ENCODE measurements at places on chromosomes 1 and 21. TPM values are rescaled to one million over a fixed set of nuclear protein-coding genes. Genes with fewer than 3 reads are reported as not detected.
A peak's percentile ranks its signal among the peaks of the same experiment; 100 is the strongest.

The LINGO4 gene
- 0.50 TPM for total RNA-seq

DNA sequence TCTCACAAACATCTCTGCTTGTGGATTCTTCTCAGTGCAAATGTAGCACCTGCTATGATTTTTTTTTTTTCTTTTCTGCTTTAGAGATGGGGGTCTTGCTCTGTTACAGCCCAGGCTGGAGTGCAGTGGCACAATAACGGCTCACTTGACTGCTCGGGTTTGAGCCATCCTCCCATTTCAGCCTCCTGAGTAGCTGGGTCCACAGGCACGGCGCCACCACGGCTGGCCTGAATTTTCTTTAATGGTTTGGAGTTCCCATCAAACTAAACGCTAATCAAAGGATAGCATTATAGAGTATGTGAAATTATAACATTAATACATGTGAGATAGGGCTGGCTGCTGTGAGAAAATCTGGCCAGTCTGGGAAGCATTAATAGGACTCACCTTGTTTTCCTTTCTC lies 7.2 kb upstream of the PTGER3 start:
- no peak for DNase-seq

The CYYR1 gene
- not detected for total RNA-seq

The MTF1 gene
- 21.0 TPM for total RNA-seq

The DIO1 gene
- total RNA-seq = not detected

DNA sequence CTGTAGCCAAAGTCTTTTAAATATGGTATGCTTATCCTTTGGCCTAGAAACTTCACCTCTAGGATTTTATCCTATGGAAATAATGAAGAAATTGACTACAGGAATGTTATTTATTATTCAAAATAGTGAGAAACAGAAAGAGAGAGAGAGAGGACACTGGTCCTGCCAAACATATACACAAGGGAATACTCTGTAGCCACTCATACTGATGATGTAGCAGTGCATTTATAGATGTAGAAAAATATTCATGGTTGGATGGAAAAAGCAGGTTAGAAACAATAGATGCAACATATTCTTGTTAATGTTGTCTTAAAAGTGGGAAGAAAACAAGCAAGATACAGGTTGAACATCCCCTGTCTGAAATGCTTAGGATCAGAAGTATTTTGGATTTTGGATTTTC lies 22.2 kb upstream of the EPHB2 start:
- DNase-seq = no peak

DNA sequence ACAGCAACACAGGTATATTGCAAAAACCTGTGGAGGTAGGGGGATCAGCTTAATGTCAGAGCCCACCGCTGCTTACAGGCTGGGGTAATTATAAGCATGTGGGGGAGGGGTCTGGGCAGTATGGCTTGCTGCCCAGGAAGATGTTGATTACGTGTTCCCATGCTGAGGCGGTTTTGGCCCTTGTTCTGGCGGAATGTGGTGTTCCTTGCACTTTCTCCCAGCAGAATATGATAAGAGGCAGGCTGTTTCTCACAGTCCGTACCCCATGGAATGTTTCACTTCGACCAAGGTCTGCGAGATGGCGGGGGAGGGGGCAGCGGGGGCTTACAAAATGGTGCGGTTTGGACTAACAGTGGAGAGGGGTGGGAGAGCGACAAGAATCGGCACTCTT lies 9.8 kb upstream of the HPCAL4 start:
- DNase-seq = no peak

The DPYD gene
- 62.9 TPM for total RNA-seq

The STMN1 gene
- 1,022 TPM for total RNA-seq

- peak; percentile 22 for DNase-seq
Observed at GRCh38 chr1:116321766-116322175, 51.3 kb upstream of the ATP1A1 start.

The AMPD1 gene
- not detected for total RNA-seq

The GJC2 gene
- total RNA-seq = 0.62 TPM

GRCh38 chr1:67158401-67158800 lies 7.9 kb upstream of the IL23R start:
- DNase-seq = no peak

GRCh38 chr1:16092097-16092922 lies 18.9 kb upstream of the FAM131C start:
- no peak for DNase-seq

DNA sequence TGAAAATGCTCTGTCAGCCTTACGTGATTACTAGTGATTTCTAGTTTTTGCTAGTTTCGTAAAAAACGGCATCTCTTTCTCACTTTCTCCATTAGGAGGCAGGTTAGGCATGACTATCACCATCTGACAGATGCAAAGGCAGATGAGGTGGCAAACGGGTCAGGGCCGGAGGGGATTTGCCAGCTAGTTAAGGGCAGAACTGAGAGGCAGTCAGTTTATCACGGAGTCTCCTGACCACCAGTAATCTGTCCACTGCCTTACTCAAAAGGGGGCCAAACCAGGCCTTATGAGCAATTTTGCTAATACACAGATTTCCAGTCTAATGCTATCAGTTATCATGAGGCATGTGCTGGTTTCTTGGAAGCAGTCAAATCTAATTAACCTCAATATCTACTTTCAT lies 159.3 kb downstream of the TSEN15 start:
- no peak for DNase-seq

GRCh38 chr1:5882367-5883128 lies 109.7 kb downstream of the NPHP4 start:
- DNase-seq = no peak

The ANKRD45 gene
- total RNA-seq = not detected

- peak; percentile 37 for DNase-seq
Observed at GRCh38 chr1:1628754-1629429, 3.1 kb upstream of the MMP23B start.

The C1orf56 gene
- total RNA-seq = 1.3 TPM

The NUAK2 gene
- 12.1 TPM for total RNA-seq

The KLF17 gene
- total RNA-seq = not detected

DNA sequence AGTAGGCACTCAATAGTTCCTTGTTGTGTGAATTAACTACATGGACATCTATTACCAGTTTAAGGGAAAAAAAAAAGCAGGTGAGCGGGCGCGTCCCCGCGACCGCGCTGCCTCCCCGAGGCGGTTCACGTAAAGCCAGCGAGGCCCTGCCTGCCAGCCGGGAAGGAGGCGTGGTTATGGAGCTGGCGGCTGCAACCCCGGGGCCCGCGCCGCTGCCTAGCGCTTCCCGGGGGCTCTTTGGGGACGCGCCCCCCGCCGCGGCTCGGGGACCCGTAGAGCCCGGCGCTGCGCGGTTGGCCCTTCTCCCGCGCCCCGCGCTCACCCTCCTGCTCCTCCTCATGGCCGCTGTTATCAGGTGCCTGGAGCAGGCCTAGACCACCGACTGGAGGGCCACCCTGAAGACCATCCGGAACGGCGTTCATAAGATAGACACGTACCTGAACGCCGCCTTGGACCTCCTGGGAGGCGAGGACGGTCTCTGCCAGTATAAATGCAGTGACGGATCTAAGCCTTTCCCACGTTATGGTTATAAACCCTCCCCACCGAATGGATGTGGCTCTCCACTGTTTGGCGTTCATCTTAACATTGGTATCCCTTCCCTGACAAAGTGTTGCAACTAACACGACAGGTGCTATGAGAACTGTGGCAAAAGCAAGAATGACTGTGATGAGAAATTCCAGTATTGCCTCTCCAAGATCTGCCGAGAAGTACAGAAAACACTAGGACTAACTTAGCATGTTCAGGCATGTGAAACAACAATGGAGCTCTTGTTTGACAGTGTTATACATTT lies 2.6 kb upstream of the CC2D1B start:
- DNase-seq = peak; percentile 70

The LIN28A gene
- total RNA-seq = not detected

- no peak for DNase-seq
Observed at GRCh38 chr1:189513091-189513490, 964.6 kb downstream of the BRINP3 start.

The DENND2C gene
- 0.15 TPM for total RNA-seq

DNA sequence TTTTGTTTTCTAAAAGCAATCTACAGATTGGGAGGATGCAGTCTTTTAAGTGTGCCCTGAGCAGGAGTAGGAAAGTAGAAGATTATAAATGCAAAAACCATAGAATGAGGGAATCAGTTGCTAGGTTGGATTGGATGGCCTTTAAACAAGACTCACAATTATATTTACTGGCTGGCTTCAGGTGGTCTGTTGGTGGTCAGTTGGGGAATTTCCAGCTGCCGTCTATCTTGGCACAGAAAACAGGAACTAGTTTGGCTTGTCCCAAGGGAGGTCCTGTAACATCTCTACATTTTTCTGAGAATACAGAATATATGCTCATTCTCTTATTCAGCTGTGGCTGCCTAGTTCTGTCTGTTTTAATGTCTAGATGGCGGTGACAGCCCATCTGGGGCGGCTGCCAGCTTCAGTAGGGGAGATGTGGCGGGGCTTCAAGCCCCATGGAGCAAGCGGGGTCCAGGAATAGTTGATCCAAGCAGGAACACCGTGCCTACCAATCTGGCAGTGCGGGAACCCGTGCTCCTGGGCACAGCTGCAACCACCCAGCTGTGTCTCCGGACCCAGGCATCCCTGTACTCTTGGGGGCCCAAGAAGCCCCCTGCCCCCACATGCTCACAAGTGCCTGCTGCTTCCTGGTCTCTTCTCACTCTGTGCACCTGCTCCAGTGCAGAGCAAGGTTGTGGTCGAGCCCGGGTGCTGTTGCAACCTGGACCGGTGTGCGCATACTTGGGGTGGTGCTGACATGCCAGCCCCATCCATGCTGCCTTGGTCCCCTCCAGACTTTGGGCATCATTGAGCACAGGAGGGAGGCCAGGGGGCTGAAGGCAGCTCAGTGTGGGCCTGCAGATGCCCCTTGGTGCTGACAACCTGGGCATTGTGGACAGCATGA lies 1182.6 kb downstream of the AMY1C start:
- DNase-seq = no peak
